ENCODE measurements at places on chromosomes 6 and 20.

DNA sequence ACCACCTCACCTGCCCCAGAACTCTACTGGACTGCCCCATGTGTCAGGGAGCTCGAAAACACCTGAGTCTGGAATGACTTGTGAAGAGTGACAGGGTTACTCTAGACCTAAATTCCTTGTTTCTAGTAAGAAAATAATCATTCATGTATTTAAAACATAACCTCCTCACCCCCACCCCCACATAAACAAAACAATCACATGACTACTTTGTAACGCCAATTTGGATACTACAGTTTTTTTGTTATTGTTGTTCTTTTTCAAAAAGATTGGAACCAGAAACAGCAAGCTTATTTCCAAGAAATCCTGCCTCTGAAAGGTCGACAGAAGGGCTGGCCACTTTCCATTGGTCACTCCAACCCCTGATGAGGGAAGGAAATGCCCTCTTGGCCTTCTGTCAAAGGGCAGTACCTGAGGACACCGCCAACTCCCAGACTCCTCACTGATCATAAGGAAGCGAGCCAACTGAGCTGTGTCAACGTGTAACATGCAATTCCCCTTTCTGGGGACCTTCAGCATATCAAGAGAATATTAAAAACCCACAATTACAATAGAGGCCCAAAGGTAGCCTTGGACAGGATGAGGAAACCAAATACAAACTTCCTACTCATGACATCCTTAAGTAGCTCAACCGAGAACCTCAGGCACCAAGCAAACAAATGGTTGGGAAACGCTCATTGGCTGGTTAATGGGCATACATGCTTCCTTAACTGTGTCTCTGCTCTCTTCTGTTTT is 2.6 kb downstream of the MCUR1 start:
- no peak for DNase-seq

DNA sequence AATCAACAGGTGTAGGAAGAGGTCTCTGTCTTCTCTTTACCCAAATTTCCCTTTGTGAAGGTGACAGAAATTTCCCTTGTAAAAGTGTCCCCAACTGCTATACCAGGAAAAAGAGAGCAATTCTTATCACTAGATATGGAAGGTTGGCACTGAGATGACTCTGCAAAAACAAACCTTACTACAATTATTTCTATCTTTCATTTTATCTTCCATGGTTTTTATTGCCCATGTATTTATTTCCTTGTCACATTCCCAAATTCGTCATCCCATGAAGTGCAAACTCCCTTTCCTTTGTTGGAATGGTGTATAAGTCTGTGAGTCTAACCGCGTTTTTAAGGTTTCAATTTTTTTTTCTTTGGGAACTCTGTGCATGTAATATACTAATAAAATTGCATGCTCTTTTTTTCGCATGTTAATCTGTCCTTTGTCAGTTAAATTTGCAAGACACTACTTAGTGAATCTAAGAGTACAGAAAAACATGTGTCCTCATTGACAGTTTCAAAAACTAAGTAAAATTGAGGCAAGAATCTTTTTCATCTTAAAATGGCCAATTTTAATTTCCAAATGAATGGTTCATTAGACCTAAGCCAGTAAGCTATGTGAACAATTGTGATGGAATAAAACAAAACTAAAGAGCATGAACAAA is 35.4 kb upstream of the HFE start:
- DNase-seq, result no peak

- DNase-seq, result no peak
Measured at GRCh38 chr6:13485303-13485702, 2.1 kb downstream of the GFOD1 start.

DNA sequence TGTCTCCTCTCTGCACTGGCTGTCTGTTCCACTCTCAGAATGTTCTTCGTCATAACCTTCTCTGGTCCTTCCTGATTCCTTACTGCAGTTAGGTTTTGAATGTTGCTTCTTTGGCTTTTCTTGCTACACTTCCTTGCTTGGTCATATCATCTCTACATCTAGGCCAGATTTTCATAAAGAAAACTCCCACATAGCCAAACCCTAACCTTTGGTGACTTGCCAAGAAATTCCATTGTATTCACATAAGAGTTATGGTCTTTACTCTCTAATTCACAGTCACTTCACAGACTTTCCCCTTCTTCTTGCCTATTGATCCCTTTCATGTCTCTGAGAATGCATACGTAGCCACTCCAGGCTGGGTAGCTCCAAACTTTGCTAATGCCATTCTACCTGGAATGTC is 41.9 kb upstream of the SIM1 start:
- DNase-seq, result no peak

GRCh38 chr20:59611286-59611685 is 6.9 kb downstream of the PHACTR3 start:
- DNase-seq, result no peak
